Aorta (tissue), 5 donors: ENCODE measurements at places on chromosomes 13 and 19. TPM values are rescaled to one million over a fixed set of nuclear protein-coding genes. Genes with fewer than 3 reads are reported as not detected.

GRCh38 chr19:58059003-58059670, at the start of gene ZNF135:
Gene ZNF135, plus strand, starts transcription at chr19:58059282. Its CDS starts 721 bp downstream, at chr19:58060003.
- no peaks in the 10 kb centered on the region for H3K27me3 ChIP-seq
- H3K4me1 ChIP-seq: no peaks in the 10 kb centered on the region
- peak within 1 kb of the TSS; percentile 74 for H3K4me3 ChIP-seq
- H3K36me3 ChIP-seq: no peaks in the 10 kb centered on the region

GRCh38 chr13:23322353-23323336, 110.9 kb downstream of the SACS start:
- peak overlapping the region; percentile 23 for H3K27ac ChIP-seq
- H3K4me3 ChIP-seq: no peak overlapping the region
- no peak for DNase-seq
- H3K4me1 ChIP-seq: peaks cover 7% of the 10 kb centered on the region
- no peaks in the 10 kb centered on the region for H3K36me3 ChIP-seq
- H3K27me3 ChIP-seq: no peaks in the 10 kb centered on the region

DNA sequence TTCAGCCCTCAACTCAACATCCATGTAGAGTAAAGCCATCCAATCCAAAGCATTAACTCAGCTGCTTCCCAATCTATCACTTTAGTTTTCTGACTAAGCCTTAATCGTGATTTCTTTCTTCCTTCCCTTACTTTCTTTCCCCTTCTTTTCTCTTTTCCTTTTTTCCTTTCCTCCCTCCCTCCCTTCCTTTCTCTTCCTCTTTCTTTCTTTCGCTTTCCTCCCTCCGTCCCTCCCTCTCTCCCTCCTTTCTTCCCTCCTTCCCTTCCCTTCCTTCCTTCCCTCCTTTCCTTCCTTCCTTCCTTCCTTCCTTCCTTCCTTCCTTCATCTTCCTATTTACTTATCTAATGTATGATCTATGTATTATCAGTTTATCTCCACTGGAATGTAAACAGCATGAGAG, 71.2 kb downstream of the ERCC5 start:
- no peaks in the 10 kb centered on the region for H3K27me3 ChIP-seq
- DNase-seq: no peak
- no peaks in the 10 kb centered on the region for H3K36me3 ChIP-seq
- H3K4me3 ChIP-seq: no peak overlapping the region

DNA sequence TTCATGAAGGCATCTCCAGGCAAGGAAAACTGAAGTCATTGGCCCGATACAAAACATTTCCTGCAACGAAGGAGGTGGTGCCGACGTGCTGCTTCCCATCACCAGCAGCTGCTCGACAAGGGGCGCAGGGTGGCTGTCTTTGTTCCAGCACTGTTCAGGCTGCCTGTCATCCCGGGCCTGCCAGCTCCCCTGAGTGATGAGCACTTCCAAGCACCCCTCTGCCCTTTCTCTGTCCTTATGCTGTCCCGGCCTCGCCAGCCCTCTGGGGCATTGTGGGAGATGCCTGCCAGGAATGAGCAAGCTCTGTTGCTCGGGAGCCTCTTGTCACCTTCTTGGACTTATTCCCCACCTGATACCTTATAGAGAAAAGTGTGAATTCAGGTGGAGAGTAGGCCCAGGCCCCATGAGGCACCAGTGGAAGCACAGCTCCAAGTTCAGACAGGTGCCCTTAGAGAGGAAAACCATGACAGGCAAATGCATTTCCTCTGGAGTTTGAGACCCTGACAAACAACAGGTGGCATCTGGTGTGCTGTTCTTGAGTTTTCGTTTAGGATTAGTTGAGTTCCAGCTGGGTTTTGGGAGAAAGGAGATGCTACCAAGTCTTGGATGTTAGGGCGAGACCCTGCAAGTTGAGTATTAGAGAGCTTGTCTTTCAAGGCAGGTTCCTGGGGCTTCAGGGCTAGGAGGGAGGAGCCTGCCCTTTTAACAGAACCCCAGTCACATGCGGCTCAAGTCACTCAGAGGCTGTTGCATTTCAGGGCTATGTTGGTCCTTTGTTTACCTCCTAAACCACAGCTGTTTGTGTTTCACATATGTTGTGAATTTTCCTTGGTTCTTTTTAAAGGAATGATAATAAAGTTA, 21.4 kb downstream of the BBC3 start:
- DNase-seq: no peak
- H3K36me3 ChIP-seq: peaks cover 4% of the 10 kb centered on the region
- no peaks in the 10 kb centered on the region for H3K4me1 ChIP-seq

Gene KLHL26
- polyA plus RNA-seq: 1.9 TPM

Gene GGACT
- polyA plus RNA-seq: 1.2 TPM

Gene TMEM255B
- polyA plus RNA-seq: 0.63 TPM

GRCh38 chr13:57673197-57673596, 41.7 kb downstream of the PCDH17 start:
- H3K4me3 ChIP-seq: no peak overlapping the region
- no peak for DNase-seq
- H3K4me1 ChIP-seq: no peaks in the 10 kb centered on the region
- no peaks in the 10 kb centered on the region for H3K36me3 ChIP-seq
- H3K27me3 ChIP-seq: no peaks in the 10 kb centered on the region

DNA sequence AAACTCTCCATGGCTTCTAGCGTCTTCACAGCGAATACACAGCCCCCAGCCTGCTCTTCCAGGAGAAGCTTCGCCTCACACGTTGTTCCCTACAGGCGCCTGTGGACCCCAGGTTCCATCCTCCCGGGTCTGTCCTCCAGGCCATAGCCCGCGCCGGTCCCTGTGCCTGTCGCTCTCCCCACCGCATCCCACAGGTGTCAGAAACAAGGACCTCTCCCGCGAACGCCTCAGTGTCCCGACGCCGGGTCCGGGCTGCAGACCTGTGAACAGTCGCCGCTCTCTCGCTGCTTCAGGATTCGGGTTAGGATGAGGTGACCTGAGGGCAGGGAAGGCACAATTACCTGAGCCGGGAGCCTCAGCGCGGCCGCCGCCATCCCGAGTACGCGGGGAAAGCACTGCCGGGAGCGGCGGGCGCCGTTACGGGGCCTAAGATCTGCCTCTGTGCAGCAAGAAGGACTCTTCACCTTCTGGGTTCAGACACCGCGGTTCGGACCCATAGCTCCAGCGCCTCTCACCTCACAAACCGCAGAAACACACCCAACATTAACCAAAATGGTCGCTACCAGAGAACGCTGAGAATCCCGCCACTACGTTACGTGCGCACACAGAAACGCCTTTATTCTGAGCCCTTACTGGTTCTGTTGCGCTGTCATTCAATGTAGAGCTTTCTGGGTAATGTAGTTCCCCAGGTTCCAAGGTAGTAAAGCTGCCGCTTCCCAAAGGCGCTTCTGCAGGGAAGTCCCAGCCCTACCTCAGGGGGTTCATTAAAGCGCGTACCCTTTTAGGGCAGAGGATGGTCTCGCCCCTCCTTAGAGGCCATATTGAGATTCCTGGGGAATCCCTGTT, at the start of gene ZNF418:
Gene ZNF418 (minus strand): TSS at position 583 of the 846 bp plus-strand sequence. CDS start 1,580 bp downstream, outside the sequence.
- H3K4me1 ChIP-seq: no peaks in the 10 kb centered on the region
- no peaks in the 10 kb centered on the region for H3K27me3 ChIP-seq
- no peak for DNase-seq
- H3K4me3 ChIP-seq: no peak within 1 kb of the TSS
- peaks cover 2% of the 10 kb centered on the region for H3K36me3 ChIP-seq
- no peak within 1 kb of the TSS for H3K27ac ChIP-seq

DNA sequence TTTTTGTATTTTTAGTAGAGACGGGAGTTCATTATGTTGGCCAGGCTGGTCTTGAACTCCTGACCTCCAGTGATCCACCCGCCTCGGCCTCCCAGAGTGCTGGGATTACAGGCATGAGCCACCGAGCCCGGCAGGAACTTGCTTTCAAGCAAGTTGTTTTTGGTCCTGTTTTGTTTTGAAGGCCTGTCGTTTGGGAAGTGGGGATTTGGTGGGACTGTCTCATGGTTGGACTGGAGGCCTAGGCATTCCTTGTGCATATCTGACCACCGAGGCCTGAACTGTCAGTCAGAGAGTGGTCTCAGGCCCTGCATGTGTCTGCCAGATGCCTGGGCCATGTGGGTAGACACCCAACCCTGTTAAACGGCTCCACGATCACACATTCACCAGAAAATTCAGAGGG, 26.3 kb downstream of the UBXN6 start:
- no peak overlapping the region for H3K4me3 ChIP-seq
- no peaks in the 10 kb centered on the region for H3K36me3 ChIP-seq
- H3K27me3 ChIP-seq: no peaks in the 10 kb centered on the region
- DNase-seq: no peak

Gene CYP4F3
- polyA plus RNA-seq: not detected

- H3K27ac ChIP-seq: no peak overlapping the region
- no peaks in the 10 kb centered on the region for H3K4me1 ChIP-seq
- H3K4me3 ChIP-seq: no peak overlapping the region
- no peak for DNase-seq
- H3K27me3 ChIP-seq: no peaks in the 10 kb centered on the region
- peaks cover 1% of the 10 kb centered on the region for H3K36me3 ChIP-seq
Observed at GRCh38 chr13:101726681-101727080, 274.2 kb downstream of the ITGBL1 start.

Gene SIGLEC5
- polyA plus RNA-seq: not detected

DNA sequence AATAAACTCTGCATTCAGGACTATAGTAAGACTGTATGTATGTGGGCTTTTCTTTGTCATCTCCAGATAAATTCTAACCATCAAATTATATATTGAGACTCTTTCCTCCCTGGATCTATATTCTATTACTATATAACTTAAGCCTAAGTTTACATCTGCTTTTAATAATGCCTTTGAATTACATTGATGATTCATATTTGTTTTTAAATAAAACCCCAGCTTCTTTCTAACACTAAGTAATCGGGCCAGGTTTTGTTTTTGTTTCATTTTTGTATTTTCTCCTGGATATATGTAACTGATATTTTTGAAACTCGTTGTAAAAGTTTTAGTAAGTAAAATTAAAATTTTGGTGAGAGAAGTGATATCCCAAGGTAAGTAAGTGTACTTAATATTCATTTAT, 1599.1 kb downstream of the PCDH9 start:
- no peaks in the 10 kb centered on the region for H3K27me3 ChIP-seq
- no peak for DNase-seq
- H3K36me3 ChIP-seq: no peaks in the 10 kb centered on the region
- H3K4me1 ChIP-seq: no peaks in the 10 kb centered on the region
- H3K27ac ChIP-seq: no peak overlapping the region

DNA sequence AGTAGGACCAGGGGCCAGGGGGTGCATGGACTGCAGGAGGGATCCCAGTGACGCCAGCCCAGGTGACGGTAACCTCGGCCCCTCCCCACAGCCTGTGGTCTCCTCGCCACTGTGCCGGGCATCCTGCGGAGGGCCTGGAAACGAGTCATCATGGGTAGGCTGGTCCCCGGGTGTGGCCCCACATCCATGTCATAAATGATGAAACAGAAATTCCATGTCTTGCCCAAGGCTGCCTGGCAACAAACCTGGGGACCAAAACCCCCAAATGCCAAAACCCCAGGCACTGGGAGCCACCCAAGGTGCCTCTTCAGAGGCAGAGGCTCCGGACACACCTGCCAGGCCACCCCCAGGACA, 20.9 kb downstream of the MAP2K2 start:
- H3K27me3 ChIP-seq: no peaks in the 10 kb centered on the region
- H3K36me3 ChIP-seq: peaks cover 8% of the 10 kb centered on the region
- no peak overlapping the region for H3K4me3 ChIP-seq
- no peak for DNase-seq

GRCh38 chr13:24623149-24623665, 57.0 kb upstream of the ATP12A start:
- no peaks in the 10 kb centered on the region for H3K4me1 ChIP-seq
- H3K4me3 ChIP-seq: no peak overlapping the region
- peak; percentile 54 for DNase-seq

Gene REX1BD
- polyA plus RNA-seq: 22.9 TPM

Gene CLDND2
- 2.0 TPM for polyA plus RNA-seq

- H3K36me3 ChIP-seq: no peaks in the 10 kb centered on the region
- no peaks in the 10 kb centered on the region for H3K4me1 ChIP-seq
- H3K27me3 ChIP-seq: no peaks in the 10 kb centered on the region
- H3K27ac ChIP-seq: no peak overlapping the region
Observed at GRCh38 chr19:35043906-35044305, 2.4 kb downstream of the HPN start.
